ENCODE measurements at places on chromosomes 2 and 18.
A peak's percentile ranks its signal among the peaks of the same experiment; 100 is the strongest.

- DNase-seq: no peak
These were observed 61.9 kb upstream of the ALPP start for GRCh38 chr2:232316461-232317330.

DNA sequence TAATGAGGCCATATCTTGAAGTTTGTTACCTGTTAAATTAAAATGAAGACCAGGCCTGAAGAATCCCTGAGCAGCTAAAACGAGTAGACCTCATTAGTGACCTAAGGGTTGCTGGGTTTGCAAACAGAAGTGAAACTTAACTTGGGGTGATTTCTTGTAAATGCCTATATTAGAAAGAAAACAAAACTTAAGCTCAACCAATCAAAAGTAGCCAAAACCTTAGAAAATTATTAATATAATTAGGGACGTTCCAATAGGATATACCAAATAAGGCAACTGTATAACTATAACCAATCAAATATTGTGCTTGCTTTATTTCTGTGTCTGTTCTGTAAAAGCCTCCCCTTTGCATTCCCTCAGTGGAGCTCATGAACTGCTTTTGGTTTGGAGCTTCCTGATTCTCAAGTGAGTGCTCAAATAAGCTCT is 137.9 kb upstream of the VRK2 start:
- DNase-seq: no peak

- peak; percentile 73 for DNase-seq
These were observed 14.3 kb downstream of the MALL start for GRCh38 chr2:110101280-110101844.

DNA sequence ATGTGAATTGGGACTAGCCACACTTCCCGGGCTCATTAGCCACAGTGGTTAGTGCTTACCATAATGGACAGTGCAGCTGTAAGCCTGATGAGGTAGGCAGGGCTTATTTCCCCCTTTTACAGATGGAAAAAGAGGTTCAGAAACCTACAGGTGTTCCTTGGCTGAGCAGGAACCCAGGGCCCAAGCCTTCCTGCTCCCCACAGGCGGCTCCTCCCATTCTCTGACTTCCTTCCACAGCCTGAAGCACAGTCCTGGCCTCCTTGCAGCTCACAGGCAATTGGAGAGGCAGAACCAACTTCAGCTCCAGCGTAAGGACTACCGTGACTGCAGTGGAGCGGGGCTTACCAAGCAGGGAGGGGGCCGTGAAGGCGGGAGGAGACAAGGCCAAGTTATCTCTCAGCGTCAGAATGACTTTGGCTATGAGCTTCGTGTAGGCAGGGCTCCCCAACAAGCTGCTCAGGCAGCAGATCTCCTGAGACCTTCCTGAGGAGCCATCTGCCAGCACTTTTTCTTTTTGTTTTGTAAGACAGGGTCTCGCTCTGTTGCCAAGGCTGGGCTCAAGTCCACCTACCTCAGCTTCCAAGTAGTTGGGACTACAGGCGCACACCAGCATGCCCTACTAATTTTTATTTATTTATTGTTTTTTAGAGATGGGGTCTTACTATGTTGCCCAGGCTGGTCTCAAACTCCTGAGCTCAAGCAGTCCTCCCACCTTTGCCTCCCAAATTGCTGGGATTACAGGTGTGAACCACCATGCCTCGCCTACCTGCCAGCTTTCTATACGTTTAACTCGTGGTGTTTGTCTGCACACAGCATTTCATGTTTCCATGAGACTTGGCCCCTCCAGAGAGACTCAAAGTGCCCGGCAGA is 34.2 kb upstream of the NT5DC4 start:
- DNase-seq: no peak

- no peak for DNase-seq
These were observed 125.8 kb upstream of the CREB1 start for GRCh38 chr2:207403950-207404349.

- no peak for DNase-seq
These were observed 56.9 kb downstream of the ASB1 start for GRCh38 chr2:238483656-238484055.

DNA sequence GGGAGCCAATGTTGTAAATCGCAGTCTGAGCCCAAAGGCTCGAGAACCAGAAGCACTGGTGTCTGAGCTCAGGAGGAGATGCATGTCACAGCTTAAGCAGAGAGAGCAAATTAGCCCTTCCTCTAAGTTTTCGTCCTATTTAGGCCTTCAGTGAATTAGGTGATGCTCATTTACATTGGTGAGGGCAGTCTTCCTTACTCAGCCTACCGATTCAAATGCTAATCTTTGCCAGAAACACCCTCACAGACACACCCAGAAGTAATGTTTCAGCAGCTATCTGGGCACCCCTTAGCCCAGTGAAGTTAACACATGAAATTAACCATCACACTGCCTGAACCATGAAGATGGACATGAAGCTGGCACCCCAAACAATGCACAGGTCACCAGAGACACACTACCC is 385.1 kb downstream of the STK39 start:
- no peak for DNase-seq

- no peak for DNase-seq
These were observed 112.6 kb upstream of the MCFD2 start for GRCh38 chr2:47028171-47028570.

- DNase-seq: no peak
These were observed 61.4 kb upstream of the ACSL3 start for GRCh38 chr2:222799262-222799918.

GRCh38 chr2:54259413-54260240 is 3.6 kb upstream of the TSPYL6 start:
- DNase-seq: no peak

- DNase-seq: no peak
These were observed 525.5 kb upstream of the CHAC2 start for GRCh38 chr2:53242090-53242489.

DNA sequence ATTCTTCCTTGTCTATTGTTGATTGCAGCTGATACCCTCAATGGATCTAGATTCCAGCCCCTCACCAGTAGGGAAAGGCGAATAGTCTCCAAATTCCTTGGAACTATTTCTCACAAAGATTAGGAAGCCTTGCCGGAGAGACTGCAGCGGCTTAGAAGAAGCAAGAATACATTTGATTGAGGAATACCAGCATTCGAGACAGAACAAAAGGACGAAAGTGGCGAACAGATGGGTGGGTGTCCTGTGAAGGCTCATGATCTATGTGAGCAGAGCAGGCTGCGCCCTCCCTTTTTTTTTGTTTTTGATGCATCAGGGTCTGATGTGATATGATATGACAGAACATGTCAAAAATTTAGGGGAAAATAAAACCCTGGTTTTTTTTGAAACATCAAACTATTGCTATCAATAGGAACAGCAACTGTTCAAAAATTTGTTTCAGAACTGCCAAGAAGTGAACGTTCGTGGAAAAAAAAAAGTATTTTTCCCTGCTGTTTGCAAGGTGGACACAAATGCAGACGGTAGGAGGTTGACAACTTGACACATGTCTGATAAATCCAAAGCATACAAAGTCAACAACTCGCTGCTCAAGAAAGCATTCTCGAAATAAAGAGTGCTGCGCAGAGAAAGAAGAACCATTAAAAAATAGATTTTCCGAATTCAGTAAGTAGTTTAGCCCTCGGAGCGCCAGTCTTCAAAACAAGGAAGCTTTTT is 49.1 kb downstream of the PTGR3 start:
- DNase-seq: no peak

- no peak for DNase-seq
These were observed 153.1 kb upstream of the SLC14A2 start for GRCh38 chr18:45462179-45462578.

DNA sequence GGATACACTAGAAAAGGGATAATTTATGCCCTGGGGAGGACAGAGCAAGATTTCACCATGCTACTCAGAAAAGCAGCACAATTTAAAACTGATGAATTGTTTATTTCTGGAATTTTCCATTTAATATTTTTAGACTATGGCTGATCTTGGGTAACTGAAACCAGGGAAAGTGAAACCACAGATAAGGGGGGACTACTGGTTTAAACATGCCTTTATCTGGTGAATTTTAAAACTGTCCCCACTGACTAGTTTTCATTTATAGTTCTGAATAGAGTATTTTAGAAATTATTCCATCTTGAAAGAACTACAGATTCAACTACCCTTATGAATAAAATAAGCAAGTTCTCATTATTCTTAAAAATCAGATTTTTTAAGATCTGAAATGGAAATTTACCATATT is 15.0 kb downstream of the NFU1 start:
- no peak for DNase-seq

Measured in esophagus squamous epithelium (tissue), 5 donors.